ENCODE measurements at places on chromosomes 12 and 14.

- no peak for DNase-seq
These were observed 11.2 kb upstream of the KRT83 start for GRCh38 chr12:52332381-52332780.

- no peak for DNase-seq
These were observed 993 bp downstream of the CCDC196 start for GRCh38 chr14:66487164-66487563.

GRCh38 chr12:41287500-41288141, 99.5 kb downstream of the PDZRN4 start:
- DNase-seq = no peak

DNA sequence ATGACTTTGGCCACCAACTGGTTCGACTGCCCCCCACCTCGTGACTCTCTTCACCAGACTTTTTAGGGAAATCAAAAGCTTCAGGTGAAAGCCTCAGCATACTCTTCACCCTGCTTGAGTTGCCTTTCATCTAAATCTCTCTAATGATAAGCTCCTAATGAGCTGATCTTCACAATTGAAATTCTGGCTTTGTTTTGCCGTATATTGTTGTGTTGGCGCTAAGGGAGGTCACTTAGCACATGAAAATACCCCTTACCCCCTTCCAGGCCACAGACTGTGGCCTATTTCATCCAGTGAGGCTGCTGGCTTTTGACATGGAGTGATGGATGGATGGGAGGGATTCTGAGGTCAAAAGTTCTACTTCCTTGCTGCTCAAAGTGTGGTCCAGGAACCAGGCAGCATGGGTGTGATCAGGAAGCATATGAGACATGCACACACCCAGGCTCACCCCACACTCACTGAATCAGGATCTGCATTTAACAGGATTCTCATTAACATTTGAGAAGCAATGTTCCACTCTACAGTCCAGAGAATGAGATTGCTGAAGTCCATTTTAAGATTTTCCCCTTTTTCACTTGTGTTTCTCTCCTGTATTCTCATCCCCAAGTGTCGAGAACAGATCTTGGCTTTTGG, 131.4 kb downstream of the DACT1 start:
- no peak for DNase-seq

DNA sequence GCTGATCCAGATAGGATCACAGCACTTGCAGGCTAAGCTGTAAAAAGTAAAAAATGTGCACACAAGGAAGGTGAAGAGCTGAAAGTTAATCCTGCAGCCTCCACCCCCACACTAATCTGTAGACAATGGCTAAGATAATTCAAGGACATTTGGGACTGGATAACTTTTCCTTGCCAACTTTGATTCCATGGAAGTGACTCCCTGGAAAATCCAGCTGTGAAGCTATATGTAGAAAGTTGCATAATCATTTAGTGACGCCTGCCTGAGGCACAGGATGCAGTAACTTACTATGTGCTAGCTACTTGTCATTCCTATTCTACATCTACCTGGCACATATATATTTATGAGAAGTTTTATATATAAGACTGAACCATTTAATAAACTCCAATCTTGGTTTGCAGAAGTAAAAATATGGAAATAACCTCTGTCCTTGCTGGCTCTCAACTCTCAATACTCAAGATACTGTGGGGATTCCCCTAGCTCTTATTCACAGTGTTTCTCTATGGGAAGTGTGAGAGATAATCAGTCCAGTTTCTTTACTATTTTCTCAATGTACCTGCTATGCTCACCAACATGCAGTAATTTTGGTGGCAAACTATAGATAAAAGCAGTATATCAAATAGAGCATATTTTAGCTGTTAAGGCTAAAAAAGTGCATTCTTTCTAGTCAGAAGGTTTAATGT, 14.8 kb downstream of the LDHB start:
- no peak for DNase-seq

- no peak for DNase-seq
These were observed 298.0 kb downstream of the PPFIA2 start for GRCh38 chr12:81461163-81461562.

- DNase-seq = no peak
These were observed 35.6 kb downstream of the LEMD3 start for GRCh38 chr12:65204886-65205525.

DNA sequence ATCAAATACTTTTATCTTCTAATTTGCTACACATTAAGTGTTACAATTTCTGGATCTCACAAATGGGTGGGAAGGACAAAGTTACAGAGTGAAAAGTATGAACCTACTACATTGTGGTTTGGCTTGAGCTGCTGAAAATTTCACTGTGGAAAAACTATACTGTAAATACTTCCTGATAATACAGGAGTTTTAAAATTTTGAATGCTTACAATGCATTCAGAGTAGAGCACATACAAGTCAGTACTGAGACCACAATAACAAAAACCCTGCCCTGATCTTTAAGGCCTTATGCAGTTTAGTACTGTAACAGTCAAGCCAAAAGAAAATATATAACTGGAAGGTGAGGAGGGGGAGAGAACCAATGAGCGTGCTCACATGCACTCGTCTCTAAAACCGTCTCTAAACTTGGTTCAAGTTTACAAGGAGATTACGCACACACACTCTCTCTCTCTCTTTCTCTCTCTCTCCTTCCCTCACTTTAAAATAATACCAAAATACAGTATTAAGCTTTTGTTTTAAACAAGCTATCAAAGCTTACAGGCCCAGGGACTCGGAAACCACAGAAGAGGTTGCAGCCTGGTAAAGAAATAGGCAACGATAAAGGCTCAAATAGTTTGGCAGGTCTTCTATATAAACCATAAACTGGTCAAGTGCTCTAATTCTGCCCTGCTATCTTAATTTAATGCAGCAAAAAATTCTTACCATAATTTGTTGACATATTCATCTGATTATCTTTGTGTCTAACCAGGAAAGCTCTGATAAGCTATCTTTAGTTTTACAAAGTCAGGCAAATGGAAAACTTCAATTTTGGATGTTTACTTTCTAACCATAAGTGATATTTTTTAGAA, 58.0 kb downstream of the ATF7 start:
- DNase-seq = no peak
